ENCODE measurements at places on chromosomes 2 and 18.

DNA sequence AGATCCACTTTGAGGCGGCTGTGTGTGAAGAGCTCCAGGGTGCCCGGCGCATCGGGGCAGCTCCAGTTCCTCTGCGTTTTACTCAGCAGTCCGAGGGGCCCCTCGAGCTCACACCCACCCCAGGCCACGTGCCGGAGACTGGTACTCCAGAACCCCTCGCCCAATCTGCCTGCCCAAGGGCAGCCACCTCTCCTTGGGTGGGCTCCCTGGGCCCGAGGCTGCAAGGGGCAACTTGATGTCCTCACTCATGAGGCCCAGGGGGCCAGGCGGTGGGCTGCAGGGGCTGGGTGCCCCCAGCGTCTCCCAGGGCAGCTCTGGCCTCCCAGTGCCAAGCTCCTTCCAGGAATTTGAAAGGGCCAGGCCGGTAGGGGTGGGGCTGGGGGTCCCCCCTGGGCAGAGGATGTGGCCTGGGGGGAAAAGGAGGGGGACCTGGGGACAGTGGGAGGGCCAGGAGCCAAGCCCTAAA lies 16.7 kb downstream of the RAMP1 start:
- DNase-seq, result no peak

GRCh38 chr2:215882689-215883088 lies 130.7 kb downstream of the MREG start:
- DNase-seq, result no peak

- DNase-seq, result no peak
Measured at GRCh38 chr2:161954103-161954502, 119.9 kb downstream of the DPP4 start.

DNA sequence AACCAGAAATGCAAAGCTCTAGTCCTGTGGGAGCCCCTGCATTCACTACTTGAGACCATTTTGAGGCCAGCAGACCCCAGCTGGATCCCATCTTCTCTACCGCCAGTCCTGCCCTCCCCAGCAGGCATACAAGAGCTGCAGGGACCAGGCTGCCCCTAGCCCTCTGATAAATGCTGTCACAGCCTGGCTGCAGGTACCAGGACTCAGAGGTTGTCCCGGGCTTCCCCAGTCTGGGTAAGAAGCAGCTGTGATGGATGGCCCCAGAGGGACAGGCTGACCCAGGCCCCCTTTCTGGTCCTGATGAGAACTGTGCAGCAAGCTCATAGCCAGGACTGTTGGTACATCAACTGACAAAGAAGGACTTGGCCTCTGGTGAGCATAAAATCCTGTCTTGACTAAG lies 132.9 kb upstream of the APCDD1 start:
- no peak for DNase-seq

- DNase-seq, result no peak
Measured at GRCh38 chr2:219565130-219566080, 5.9 kb downstream of the OBSL1 start.

DNA sequence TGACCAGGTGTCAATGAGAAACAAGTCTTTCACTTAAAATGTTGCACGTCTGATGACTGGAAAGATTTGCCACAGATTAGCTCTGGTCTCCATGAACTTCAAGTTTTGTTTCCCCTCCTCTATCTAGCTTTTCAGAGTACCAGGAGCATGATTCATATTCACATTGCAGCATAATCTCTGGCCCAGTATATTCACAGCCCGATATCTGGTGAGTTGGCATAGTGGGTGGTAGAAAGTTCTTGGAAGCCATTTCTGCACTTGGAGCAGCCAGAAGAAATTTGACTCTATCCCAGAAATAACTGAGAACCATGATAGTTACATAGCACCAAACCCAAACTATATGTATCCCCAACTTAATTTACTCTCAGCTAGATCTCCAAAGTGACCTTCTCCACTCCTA lies 503.9 kb downstream of the PID1 start:
- no peak for DNase-seq

DNA sequence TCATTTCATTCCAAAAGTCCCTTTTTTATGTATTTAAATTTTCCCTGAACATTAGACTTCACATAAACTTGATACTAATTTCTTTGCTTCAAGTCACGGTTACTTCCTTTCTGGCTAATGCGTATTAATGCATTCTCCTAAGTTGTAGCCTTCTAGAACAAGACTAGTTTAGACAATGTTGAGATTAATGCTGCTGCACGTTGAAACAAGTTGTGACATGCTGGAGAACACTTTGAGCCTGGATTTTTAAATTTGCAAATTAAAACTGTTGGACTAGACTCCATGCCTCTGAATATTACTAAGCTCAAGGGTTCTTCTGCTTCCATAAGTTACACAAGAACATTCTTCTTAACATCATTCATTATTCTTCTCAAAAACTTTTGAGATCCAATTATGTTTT lies 29.1 kb downstream of the ID2 start:
- DNase-seq, result no peak

DNA sequence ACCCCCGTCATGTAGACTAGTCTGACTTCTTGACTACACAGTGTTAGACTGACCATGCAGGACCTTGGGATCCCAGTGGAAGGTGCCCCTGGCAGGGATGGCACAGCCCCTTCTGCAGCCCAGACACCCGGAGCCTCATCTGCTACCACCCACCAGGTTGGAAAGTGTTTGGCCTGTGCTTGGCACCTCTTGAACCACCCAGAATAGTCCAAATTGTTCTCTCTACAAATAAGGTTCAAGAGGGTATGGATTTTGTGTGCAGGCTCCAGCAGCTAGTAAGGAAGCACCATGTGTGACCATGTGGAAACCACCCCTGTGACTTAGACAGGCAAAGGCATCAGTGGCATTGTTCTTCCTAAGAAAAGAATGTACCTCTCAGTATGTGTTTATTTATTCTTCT lies 18.4 kb downstream of the L3MBTL4 start:
- no peak for DNase-seq

DNA sequence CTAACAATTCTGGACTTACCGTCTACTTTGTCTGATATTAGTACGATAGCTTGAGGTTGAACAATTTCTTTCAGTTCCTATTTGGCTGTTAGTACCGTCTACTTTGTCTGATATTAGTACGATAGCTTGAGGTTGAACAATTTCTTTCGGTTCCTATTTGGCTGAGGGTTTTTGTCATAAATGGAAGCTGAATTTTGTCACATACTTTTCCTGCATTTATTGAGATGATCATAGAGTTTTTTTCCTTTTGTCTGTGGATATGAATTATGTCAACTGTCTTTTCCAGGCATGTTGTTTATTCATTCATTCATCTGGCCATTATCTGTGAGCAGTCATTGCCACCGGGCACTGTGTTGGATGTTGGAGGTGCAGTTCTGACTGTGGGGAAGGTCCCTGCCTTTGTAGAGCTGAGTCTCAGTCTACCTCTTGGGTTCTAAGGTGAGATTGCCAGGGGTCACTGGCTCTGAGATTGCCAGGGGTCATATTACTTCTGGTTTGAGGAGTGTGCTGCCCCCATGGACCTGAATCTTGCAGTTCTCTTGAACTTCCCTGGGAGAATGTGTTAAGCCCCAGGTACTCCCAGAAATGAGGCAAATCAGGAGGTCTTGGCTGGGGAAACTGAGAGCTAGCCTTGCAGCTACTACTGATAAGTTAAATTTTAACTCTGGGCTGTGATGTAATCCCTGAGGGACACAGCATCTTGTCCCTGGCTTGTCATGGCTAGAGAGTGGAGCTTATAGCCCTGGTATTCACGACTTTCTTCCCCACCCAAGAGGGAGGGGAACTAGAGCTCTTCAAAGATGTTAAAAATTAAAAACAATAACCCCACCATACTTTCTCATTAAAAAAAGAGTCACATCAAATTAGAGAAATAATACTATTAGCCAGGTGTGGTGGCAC lies 89.1 kb upstream of the MBOAT2 start:
- peak; percentile 22 for DNase-seq

DNA sequence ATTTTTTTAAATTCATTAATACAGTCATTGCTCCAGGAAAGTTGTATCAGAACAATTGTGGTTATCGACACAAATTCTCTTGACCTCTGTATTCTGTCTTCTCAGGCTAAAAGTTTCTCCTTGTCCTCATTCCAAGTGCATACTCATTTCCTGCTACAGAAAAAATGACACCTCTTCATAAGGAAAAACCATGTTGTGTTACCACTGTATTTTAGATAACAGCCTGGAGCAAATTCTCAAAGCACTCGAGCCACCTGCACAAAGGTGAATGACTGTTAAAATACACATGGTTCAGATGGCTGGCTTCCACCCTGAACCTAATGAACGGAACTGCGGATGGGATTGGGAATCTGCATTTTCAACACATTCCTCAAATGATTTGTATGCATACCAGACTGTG lies 586.5 kb downstream of the EPHA4 start:
- DNase-seq, result no peak

GRCh38 chr18:2979871-2980790 lies 32.8 kb downstream of the LPIN2 start:
- DNase-seq, result no peak

- no peak for DNase-seq
Measured at GRCh38 chr2:70670202-70670601, 97.8 kb downstream of the ADD2 start.

DNA sequence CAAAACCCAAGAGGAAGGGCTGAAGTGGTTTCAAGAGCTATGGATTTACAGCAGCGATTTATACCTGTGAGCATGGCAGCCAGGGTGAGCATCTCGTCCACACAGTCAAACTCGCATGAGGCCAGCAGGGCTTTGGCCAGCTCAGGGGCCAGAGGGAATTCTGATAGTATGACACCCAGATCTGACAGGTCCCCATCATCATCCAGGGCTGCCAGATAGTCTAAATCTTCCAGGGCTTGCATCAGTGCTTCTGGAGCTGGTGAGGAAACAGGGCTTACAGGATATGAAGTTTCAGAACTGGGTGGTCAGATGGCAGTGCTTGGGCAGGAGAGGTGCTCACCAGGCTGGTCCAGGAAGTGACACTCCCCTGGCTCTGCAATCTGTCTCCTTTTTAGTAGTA lies 3.5 kb downstream of the DQX1 start:
- no peak for DNase-seq

- no peak for DNase-seq
Measured at GRCh38 chr2:223247136-223247535, 195.1 kb downstream of the KCNE4 start.

GRCh38 chr2:25602333-25602723 lies 71.0 kb downstream of the DTNB start:
- no peak for DNase-seq

GRCh38 chr2:61193670-61194561 lies 31.9 kb downstream of the C2orf74 start:
- DNase-seq, result no peak

- DNase-seq, result no peak
Measured at GRCh38 chr2:65371074-65371434, 61.3 kb downstream of the SPRED2 start.

- DNase-seq, result no peak
Measured at GRCh38 chr2:9206991-9207640, 504 bp downstream of the ASAP2 start.

DNA sequence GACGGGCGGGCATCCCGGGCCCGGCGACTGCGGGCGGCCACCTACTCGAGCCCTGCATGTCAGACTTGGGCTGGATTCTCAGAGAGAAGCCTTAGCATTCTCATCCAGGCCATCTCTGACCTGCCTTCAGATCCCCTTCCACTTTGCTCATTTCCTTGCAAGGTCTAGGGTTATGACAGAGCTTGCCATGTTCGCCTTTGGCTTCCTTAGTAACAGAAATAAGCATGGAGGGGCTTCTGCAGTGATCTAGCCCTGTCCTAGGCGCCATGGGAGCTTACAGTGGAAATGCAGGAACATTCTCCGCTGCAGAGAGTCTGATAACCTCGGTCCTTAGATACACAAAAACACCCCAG lies 632 bp upstream of the ACVR1 start:
- DNase-seq, result no peak

DNA sequence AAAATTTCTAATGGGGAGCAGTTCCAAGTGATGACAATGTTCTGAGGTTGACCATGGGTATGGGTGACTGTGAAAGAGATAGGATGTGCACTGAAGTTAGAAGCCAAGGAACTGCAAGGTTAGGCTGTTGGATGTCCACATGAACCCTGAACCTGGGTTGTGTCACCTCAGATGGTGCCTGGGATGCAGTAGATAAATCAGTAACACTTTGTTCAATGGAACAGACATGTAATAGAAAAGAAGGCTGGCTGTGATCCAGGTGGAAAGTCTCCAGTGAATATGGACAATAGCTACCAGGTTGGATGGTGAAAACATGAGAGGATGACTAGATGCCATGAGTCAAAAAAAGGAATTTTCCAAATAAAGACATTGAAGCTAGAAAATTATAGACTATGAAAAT lies 131.4 kb downstream of the TRABD2A start:
- no peak for DNase-seq

DNA sequence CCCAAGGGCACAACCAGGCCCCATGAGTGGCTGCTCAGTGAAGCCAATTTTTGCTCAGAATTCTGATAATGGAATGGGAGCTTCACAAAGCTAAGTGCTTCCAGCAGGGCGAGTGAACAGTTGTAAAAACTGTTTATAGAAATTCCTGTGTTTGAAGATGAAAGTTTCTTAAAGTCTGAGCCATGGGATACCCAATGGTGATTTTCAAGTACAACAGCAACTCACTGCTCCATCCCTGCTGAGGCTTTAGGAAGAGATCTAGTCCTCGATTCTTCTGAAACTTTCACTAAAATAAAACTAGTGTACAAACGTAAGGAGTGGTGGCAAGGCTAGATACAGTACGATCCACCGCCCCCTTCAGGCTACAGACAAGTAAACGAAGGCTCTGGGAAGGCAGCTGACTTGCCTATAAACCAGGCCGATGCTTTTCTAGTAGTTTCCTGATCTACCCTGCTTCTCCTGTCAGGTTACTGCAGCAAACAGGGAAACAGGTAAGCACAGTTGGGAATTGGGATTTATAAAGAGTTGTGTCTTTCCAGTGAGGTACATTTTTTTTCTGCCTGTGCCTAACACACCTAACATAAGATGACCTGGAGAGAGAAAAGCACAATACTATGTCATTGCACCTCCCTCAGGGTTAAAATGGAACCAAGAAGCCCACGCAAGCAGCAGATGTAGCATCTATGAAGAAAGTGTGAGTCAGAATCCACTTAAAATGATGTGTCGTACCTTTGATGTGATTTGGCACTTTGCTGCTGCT lies 108.7 kb downstream of the UXS1 start:
- no peak for DNase-seq

DNA sequence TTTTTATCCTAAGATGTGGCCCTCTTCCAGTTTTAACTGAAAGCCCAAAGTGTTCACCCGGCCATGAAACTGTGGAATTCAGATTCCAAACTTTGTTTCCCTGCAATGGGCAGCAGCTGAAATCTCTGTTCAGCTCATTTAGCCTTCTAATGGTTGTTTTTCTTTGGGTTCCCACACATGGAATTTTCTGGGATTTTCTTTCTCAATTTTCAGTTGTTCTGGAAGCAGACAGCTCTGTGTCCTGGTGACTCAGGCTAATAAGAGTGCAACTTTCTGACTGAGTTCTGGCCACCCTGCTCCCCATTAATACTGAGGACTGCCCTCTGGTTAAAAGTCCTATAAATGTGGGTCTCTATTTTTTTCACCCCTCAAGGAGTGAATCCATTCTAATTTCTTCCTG lies 78.5 kb downstream of the PMS1 start:
- DNase-seq, result no peak

- DNase-seq, result no peak
Measured at GRCh38 chr18:9765501-9765900, 57.4 kb downstream of the RAB31 start.

Data from GM18507 (cell line).